ENCODE measurements at places on chromosomes 6 and 20.

DNA sequence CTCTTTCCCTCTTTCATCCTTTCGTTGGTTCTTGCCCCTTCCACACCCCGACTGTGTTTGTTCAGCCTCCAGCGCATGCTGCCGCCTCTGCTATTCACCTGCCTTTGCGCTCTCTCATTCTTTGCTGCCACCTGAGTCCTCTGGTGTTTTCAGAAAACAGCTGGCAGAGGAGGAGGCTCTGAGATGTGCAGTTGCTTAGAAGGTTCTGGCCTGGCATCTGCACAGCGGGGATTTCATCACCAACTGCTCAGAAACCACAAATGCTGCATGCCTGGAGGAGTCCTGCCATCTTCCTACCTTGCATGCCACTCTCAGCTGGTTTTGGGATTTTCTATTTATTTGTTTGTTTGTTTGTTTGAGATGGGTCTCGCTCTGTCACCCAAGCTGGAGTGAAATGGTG is 39.2 kb upstream of the CLDN20 start:
- DNase-seq, result no peak

- DNase-seq, result no peak
Observed at GRCh38 chr6:38133932-38134703, 314.6 kb downstream of the ZFAND3 start.

DNA sequence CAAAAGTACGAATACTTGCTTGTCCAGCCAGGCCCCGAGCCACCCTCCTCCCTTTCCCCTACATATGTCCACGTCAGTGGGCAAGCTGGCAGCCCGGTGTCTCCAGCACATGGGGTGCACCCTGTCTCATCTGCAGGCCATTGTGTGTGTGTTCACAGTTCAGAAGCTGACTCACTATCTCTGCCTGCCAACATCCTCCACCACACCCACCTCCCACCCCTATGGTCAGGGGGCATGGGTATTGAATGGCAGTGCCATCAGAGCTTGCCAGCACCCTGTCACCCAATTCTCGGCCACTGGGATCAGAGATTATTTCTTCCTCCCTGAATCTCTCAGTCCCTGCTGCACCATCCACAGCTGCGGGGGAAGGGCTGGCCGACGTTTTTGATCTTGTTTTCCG is 195.7 kb downstream of the FARS2 start:
- no peak for DNase-seq

GRCh38 chr6:15498640-15499039 is 164.2 kb downstream of the DTNBP1 start:
- no peak for DNase-seq

All from CD4-positive, alpha-beta T cell treated with Interferon alpha-2 for 1 hour (primary cell).